Occipital lobe (tissue), 3 donors: ENCODE measurements at places on chromosomes 3 and 15.

DNA sequence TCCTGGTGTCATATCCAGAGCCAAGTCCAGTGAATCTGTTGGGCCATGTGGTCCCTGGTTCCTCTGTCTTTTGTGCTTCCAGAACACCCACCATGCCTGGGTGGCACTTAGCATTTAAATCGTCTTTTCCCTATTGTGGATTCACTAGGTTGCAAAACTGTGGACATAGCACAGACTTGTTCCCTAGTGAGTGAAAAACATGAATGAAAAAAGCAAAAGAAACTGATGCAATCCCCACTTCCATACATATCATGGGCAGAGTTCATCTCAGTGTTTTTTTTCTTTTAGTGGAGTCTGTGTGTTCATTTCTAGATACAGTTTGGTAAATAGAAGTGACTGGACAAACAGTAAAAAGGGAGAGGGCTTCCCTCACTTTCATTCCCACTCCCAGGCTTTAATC lies 170.5 kb downstream of the SLCO3A1 start:
- no peak for DNase-seq

DNA sequence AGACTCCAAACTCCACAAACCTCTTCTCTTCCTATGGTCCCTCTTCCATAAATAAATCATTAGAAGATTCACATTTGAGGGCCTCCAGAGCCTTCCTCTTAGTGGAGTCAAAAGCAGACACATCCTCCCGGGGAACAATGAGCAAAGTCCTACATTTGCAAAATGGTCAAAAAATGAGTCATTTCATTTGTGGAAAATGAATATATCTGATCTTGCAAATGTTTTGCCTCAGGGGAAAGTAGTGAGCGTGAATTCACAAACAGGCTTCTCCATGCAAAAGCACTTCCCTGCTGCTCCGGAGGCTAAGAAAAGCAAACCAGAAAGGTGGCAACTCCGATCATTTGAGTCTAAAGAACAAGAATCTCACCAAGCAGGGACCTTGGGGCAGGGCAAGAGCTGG lies 86.7 kb upstream of the IQSEC1 start:
- DNase-seq: no peak

DNA sequence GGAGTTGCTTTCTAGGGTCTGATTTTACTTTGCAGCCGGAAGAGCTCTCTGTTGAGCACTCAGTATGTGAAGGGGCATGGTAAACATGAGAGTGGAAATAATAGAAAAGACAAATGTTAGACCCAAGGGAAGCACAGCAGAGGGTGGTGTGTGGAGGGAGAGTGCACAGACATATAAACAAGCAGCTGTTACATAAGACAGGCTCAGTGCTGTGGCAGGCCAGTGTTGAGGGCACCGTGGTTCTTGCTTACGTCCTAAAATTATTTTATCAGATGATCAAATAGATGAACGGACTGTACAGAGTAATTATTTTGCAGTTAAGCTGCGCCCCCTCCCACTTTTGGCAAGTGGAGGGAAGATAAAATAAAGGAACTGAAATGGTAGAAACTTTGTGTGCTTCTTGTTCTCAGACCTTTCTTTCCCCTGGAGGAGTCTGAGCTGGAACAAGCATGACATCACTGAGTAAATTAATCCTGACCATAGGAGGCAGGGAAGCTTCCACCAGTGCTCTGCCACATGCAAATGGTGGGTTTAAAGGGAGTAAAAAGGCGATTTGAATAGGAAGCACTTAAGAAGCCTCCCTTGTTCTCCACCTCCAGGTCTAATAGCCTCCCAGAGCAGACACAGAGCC lies 205.6 kb downstream of the IL20RB start:
- DNase-seq: no peak

GRCh38 chr3:50674349-50675178 lies at the start of gene DOCK3:
Gene DOCK3 (plus strand): TSS chr3:50674927. CDS start chr3:50675264, 337 bp downstream.
- peak; percentile 32 for DNase-seq

- DNase-seq: no peak
Observed at GRCh38 chr3:109385442-109386318, 48.3 kb upstream of the DPPA4 start.

DNA sequence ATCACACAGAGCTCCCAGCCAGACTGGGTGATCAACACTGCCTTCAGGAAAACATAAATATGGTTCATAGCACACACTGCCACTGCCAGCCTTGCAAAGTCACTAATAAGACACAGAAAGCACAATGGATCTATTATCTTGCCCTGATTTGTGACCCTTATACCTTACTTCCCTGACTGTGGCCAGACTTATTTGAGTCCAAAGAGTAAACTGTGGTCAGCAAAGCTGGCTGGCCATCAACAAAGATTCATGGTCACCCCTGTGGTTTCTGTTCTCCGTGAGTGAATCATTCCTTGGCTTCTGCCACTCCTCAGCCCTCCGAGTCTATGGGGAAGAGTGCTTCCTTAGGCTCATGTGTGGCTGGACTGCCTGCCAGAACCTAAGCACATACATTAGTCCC lies 437.7 kb downstream of the RAP2B start:
- DNase-seq: no peak

DNA sequence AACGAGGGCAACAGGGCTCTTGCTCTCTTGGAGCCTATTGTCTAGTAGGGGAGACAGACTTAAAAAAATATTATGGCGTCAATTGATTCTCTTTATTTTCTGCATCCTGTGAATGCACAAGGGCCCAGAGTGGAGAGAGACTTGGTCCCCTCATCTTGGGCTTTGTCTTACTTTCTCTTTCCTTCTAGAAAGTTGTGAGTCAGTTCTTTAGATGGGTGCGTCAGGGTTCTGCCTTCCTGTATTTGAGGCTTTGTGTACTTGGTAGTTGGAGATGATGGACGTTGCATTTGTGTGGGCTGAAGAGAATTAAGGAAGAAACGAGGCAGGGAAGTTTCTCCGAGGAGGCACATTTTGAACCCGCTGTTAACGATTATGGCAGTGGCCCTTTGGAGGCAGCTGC lies 52.9 kb downstream of the CACNA1D start:
- DNase-seq: no peak

- peak; percentile 68 for DNase-seq
Observed at GRCh38 chr3:195896361-195897080, 11.8 kb downstream of the TNK2 start.

GRCh38 chr3:100264242-100264641 lies 3.5 kb downstream of the TBC1D23 start:
- no peak for DNase-seq

DNA sequence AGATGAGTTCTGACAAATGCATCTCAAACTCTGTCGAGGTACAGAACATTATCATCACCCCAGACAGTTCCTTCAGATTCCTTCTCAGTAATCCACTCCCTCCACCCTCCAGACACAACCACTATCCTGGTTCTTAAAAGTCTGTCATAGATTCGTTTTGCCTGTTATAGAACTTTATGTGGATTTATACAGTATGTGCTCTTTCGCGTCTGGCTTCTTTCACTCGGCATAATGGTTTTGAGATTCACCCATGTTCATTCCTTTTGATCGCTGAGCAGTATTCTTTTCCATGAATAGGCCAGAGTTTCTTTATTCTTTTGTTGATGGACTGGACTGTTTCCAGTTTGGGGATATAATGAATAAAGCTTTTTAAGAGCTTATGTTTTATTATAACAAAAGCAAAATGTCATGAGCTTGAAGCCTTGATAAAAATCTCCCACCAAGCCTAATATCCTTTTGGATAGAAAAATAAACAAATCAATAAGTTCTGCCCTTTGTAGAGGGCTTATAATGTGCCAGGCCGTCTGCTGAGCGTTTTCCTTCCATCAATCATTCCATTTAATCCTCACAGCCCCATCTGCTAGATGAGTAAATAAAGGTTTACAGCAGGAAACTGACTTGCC lies 21.3 kb upstream of the RFTN1 start:
- DNase-seq: no peak

GRCh38 chr3:187870360-187871203 lies 125.3 kb upstream of the BCL6 start:
- DNase-seq: no peak
